ENCODE measurements at places on chromosomes 5 and 9. TPM values are rescaled to one million over a fixed set of nuclear protein-coding genes. Genes with fewer than 3 reads are reported as not detected.

DNA sequence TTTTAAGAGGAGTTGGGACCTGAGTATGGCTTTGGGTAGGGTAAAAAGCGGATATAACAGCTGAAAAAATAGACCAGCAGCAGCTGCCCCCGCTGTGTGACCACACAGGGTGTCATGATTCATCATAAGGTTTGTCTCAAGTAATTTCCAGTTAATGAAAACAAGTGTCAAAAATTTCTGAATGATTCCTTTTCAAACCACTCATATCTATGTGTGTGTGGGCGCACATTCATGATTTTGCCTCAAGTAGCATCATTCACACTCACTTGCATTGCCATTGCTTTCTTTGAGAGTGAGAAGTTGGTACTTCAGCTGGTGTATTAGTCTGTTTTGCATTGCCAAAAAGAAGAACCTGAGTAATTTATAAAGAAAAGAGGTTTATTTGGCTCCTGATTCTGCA is 12.1 kb upstream of the TNFAIP8 start:
- no peak for DNase-seq

DNA sequence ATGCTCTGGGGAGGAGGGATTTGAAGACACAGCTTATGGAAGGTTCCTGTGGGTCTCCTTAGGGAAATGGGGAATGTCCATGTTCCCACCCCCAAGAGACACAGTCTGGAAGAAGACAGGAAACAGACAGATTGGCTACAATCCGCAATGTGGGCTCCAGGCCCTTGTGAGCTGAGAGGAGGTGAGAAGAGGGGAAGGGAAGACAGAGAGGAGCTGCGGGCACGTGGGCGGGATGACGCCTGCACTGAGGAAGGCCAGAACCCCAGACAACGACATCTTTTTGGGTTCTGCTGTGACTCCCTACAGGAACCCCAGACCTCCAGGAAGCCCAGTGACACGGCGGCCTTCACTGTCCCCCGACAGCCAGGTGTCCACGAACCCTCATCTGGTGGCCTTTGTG is 29.9 kb upstream of the NKD2 start:
- DNase-seq, result no peak

GRCh38 chr9:37836386-37836785 is 35.8 kb downstream of the DCAF10 start:
- DNase-seq, result no peak

The PTGS1 gene
- total RNA-seq, result 11.7 TPM

The PCDHA12 gene
- 0.27 TPM for total RNA-seq

Measured in Peyer's patch (tissue), 4 donors.